Tracheal epithelial cell (primary cell): ENCODE measurements at places on chromosomes 1 and 21. TPM values are rescaled to one million over a fixed set of nuclear protein-coding genes. Genes with fewer than 3 reads are reported as not detected.

The NUF2 gene
- 0.21 and 2.7 TPM in 2 replicates for total RNA-seq

The TRIM67 gene
- not detected in 2 replicates for total RNA-seq

The ANKRD45 gene
- total RNA-seq = 0.24 and 0.64 TPM in 2 replicates

The LCE6A gene
- total RNA-seq = not detected in 2 replicates

The PWP2 gene
- total RNA-seq = 4.8 and 9.2 TPM in 2 replicates

The CFHR3 gene
- not detected in 2 replicates for total RNA-seq

The UHMK1 gene
- 55.4 and 65.4 TPM in 2 replicates for total RNA-seq

The NBPF6 gene
- not detected in 2 replicates for total RNA-seq

The FLG2 gene
- not detected in 2 replicates for total RNA-seq

The ICOSLG gene
- 0.85 and 1.2 TPM in 2 replicates for total RNA-seq
